ENCODE measurements at places on chromosomes 5 and 9. TPM values are rescaled to one million over a fixed set of nuclear protein-coding genes. Genes with fewer than 3 reads are reported as not detected.

FAM221B gene
- total RNA-seq: not detected

PRSS3 gene
- total RNA-seq: not detected

HRCT1 gene
- total RNA-seq: 4.3 TPM

TRIM32 gene
- total RNA-seq: 20.2 TPM

INSL4 gene
- not detected for total RNA-seq

GABRP gene
- total RNA-seq: not detected

SPINK5 gene
- 0.13 TPM for total RNA-seq

TRPM3 gene
- 2.4 TPM for total RNA-seq

PRRC1 gene
- total RNA-seq: 75.3 TPM

ANKDD1B gene
- total RNA-seq: 1.1 TPM

- DNase-seq: no peak
Measured at GRCh38 chr5:126443374-126443851, 20.2 kb downstream of the GRAMD2B start.

- no peak for DNase-seq
Measured at GRCh38 chr9:2026220-2026997, 11.3 kb downstream of the SMARCA2 start.

GRCh38 chr5:76269932-76270610 is 133.0 kb upstream of the IQGAP2 start:
- no peak for DNase-seq

DNA sequence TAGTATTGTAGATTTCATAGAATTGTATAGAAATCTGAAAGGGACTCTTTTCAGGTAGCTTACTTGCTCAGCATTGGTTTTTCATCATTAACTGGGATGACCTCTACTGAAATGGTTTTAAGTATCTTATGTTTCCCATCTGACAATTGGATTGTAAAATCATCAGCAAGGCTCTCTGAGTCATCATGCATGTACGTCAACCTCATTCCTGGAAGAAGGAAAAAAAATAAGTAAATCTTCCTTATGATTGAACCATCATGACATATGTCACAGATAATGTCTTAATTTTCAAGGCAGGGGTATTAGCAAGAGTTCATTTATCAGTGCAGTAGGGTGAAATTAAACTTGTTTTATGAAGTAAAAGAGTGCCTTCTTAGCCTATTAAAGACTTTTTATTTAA is 74.9 kb upstream of the CER1 start:
- no peak for DNase-seq

GRCh38 chr9:111467778-111468367 is 16.3 kb downstream of the ECPAS start:
- DNase-seq: no peak

DNA sequence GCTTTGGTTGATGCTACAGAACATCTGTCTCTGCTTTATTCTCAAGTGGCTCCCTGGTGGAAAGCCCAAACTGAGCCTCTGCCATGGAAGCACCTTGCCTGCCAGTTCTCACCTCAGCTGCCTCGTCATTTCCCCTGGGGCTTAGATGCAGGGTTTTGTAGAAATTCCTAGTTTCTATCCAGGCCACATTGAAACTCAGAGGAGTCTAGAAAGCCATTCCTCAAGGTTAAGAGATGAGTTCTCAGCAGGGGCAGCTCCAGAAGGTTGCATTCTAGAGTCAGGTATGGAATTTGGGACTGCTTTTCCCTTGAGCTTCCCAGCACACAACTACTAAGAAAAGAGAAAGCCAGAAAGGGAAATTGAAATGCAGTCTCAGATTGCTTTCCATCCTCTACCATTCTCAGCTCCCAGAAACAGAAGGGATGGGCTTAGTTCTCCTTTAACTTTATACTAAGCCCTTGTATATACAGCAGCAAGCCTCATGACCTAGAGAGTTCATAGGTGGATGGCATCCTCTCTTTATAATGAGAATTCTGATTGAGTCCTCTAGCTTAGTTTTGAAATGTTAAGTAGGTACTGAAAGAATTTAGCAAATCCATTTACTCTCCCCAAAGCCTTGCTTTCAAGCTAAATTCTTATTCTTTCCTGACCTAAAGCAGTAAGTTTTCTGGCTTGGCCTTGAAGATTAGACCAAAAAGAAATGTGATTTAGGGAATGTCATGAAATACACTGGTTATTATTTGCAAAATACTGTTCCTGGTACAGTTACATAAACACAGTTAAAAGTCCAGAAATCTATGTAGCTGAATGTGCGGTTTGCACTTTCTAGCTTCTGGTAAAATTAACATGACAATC is 66.0 kb upstream of the MEF2C start:
- DNase-seq: no peak

- no peak for DNase-seq
Measured at GRCh38 chr5:57494104-57495098, 11.8 kb upstream of the ACTBL2 start.

DNA sequence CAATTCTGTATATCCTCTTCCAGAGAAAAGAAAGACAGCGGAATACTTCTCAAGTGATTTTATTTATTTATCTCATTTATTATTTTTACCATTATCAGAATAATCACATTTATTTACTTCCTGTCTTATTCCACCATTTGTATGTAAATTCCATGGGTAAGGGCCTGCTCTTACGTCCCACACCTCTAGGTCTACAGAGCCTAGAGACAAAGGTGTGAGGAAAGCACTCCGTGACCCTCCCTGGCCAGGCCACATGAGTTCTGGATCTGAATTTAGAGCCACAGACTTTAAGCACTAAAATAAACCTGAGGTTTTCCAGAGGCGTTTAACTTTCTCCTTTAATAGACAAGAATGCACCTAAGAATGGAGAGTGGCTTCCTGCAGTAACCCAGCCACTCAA is 85.3 kb upstream of the CTSV start:
- no peak for DNase-seq

GRCh38 chr5:178526773-178527457 is 63.3 kb downstream of the COL23A1 start:
- no peak for DNase-seq

GRCh38 chr5:93582677-93583438 is at the start of gene NR2F1:
TSS of gene NR2F1 (plus strand) at chr5:93583222. CDS start at chr5:93585024, 1,802 bp downstream.
- no peak for DNase-seq

DNA sequence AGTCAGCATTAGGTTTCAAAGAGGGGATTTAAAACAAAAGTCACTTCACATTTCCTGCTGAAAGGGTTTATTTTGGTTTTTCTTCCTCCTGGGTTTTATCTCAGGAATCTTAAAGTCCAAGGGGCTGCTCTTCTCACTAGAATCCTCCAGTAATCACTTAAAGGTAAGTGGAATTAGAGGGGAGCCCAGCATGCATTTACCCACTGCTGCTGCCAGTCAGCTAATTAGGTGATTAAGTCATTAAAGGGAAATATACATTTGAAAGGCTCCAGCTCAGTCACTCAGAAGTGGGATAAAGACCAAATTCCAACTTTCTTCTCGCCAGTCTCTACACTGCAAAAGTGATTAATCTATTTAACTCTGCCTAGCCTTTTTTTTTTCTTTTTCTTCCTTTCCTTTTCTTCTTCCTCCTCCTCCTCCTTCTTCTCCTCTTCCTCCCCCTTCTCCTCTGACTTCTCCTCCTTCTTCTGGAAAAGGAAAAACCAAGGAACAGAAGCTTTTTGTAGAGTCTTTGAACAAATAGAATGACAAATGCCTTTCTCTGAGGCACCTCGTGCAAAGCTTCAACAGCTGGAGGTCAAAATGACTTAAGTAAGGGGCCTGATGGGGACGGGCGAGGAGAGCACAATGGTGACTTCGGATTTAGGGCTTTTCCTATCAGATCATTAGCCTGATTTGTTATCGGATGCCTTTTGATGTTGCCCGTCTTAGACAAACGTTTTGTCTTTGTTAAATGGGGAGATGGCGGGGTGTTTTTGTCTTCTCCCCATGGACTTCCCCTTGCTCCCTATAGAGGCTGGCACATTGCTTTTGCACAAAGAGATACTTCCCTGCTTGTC is 617.6 kb downstream of the IRX1 start:
- no peak for DNase-seq

GRCh38 chr5:40150896-40151295 is 528.8 kb upstream of the PTGER4 start:
- DNase-seq: no peak

GRCh38 chr5:147869112-147869511 is 9.4 kb upstream of the SCGB3A2 start:
- no peak for DNase-seq

GRCh38 chr5:60743511-60744314 is 43.7 kb upstream of the DEPDC1B start:
- DNase-seq: no peak

DNA sequence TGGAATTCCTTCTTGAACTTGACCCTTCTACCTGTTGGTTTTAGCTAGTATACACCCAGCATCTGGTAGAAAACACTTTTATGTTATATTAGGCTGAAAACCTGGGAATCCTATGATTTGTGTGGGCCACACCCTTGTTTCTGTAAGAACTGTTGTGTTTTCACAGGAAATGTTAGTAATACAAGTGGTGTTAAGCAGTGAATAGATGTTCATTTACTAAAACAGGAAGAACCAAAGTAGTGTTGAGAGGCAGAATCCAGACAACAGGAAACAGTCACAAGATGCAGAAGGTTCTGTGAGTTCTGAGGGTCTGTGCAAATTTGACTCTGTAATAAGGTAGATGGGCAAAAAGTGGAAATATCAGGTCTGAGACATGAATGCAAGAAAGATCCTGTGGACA is 73.0 kb upstream of the RAI14 start:
- no peak for DNase-seq

- no peak for DNase-seq
Measured at GRCh38 chr5:37810311-37810710, 29.5 kb downstream of the GDNF start.

DNA sequence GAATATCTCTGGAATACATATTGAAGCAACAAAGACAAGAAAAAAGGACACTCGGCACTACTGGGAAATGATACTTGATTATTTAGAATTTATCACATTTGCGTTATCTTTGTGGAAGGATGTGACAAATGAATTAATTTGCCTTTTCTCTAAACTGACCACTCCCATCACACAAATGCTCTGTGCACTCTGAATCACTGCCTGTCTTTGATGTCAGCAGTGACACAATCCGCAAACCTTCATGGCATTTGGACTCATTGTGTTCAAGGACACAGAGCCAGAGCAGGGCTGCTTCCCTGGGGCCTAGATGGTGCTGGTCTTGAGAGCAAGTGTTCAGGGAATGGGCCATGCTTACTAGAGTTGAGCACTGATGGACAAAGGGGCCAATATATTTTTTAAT is 4.9 kb upstream of the KIF4B start:
- no peak for DNase-seq

GRCh38 chr9:105881654-105882349 is 187.5 kb downstream of the TMEM38B start:
- peak; percentile 76 for DNase-seq

GRCh38 chr5:39755452-39755851 is 330.7 kb upstream of the DAB2 start:
- DNase-seq: no peak

DNA sequence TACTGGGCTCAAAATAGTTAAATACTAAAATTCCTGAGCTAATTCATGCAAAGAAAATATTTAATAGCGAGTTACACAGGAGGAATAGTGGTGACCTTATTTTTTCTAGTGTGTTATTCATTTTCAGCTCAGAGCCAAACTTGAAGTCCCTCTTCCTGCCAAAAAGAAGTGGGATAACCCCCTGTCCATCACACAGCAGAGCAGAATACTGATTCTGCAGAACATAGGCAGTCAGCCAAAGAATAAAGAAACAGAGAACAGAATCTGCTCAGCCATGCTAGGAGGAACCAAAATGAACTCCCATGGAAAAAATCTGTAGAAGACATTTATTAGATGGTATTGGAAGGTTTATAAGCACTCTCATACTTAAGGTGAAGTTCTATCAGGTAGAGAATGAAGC is 49.4 kb upstream of the GRIN3A start:
- no peak for DNase-seq

GRCh38 chr5:118531276-118531675 is 457.1 kb downstream of the DTWD2 start:
- DNase-seq: no peak

- DNase-seq: no peak
Measured at GRCh38 chr5:6937677-6938076, 224.4 kb downstream of the TENT4A start.

- DNase-seq: no peak
Measured at GRCh38 chr9:115627511-115627910, 509.6 kb upstream of the TNC start.

DNA sequence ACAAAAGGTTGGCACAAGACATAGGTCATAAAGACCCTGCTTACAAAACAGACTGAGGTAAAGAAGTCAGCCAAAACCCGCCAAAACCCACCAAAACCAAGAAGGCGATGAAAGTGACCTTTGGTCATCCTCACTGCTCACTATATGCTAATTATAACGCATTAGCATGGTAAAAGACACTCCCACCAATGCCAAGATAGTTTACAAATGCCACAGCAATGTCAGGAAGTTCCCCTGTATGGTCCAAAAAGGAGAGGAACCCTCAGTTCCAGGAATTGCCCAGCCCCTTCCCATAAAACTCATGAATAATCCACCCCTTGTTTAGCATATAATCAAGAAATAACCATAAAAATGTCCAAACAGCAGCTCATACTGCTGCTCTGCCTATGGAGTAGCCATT is 27.7 kb downstream of the MLLT3 start:
- DNase-seq: no peak

- DNase-seq: peak; percentile 51
Measured at GRCh38 chr9:97830884-97831829, 21.9 kb upstream of the FOXE1 start.

- no peak for DNase-seq
Measured at GRCh38 chr9:77872863-77873262, 158.7 kb downstream of the GNAQ start.

DNA sequence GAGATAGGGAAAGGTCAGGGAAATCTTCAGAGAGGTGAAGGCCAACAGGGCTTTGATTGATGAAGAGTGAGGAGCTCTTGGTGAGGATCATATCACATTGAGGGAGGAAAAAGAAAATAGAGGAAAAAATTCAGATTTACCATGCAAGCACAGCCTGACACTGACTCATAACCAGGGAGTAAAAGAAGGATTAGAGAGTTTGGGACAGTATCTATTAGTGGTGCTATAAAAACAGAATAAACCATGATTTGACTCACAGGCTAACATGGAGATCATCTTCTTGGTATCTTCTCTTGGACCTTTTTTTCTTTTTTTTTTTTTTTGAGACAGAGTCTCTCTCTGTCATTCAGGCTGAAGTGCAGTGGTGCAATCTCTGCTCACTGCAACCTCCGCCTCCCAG is 44.4 kb downstream of the MUSK start:
- no peak for DNase-seq

GRCh38 chr5:154236-154635 is 37.1 kb upstream of the LRRC14B start:
- no peak for DNase-seq

DNA sequence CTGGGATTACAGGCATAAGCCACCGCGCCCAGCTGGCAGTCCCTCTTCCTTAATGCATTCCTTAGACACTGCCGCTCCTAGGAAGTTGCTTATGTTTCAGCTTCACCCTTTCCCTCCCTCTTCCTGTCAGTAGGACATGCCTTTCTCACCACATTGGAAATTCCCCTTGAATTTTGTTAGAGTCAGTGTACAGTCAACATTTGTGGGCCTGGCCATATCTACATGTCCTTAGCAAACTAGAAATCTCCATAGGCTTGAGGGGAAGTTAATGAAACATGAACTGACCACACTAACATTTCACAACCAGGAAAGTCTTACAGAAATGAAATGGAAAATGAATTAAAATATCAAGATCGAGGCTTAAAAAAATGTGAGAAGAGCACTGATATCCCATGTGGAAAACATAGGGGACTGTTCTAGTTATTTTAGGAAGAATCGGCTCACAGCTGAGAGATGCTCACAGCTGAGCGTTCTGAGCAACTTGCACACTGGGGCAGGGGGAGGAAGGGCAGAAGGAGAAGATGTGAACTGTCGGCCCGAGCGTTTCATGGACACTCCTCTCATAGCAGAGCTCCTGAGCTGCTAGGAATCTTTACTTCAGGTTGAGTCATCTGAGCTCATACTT is 21.1 kb upstream of the LVRN start:
- DNase-seq: no peak

GRCh38 chr5:140109759-140110645 is 3.9 kb upstream of the PURA start:
- no peak for DNase-seq

All from thyroid gland (tissue), 4 donors.